Dermis microvascular lymphatic vessel endothelial cell (primary cell): ENCODE measurements at places on chromosomes 4 and X.

DNA sequence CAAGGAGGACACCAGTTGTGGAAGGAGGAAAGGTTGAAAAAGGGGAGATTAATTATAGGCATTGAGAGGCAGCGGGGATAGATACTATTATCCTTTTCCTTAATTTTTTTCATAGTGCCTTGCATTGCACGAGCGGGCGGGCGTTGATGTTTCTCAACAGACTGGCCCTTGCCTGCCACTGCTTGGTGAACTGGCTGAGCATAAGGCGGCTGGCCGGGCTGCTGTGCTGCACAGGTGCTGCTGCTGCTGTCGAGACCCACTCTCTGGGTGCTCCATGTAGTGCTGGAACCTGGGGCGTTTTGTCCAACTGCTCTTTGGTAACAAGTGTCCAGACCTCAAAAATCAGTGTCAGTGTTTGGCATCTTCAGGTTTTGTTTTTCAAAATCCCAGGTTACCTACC lies 83.3 kb upstream of the PAQR3 start:
- DNase-seq = no peak

DNA sequence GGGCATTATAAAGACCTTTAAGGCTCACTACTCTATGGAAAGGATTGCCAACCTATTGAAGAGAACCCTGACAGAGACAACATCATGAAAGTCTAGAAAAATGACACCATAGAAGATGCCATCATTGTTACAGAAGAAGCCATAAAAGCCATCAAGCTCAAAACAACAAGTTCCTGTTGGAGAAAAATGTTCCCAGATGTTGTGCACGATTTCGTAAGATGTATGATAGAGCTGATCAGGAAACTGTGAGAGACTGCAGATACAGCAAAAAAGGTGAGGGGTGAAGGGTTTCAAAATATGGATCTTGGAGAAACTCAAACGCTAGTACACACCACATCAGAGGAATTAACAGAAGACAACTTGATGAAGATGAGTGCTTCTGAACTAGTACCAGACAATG lies 53.3 kb downstream of the WDFY3 start:
- no peak for DNase-seq

DNA sequence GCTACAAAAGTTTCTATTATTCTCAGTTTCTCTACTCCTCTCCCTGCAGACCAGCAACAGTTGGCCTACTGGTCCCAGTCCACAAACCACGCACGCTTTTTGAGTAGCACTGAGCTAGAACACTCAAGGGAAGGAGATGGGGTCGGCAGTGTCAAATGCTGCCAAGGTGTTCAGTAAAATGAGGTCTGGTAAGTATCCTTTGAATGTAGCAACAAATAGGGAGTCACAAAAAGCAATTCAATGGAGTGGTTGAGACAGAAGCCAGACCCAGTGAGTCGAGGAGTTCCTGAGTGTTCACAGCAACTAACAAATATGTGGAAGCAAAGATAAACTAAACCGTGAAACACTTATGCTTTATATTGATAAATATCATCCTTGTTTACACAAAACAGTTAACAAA lies 355.7 kb downstream of the MID1IP1 start:
- no peak for DNase-seq

DNA sequence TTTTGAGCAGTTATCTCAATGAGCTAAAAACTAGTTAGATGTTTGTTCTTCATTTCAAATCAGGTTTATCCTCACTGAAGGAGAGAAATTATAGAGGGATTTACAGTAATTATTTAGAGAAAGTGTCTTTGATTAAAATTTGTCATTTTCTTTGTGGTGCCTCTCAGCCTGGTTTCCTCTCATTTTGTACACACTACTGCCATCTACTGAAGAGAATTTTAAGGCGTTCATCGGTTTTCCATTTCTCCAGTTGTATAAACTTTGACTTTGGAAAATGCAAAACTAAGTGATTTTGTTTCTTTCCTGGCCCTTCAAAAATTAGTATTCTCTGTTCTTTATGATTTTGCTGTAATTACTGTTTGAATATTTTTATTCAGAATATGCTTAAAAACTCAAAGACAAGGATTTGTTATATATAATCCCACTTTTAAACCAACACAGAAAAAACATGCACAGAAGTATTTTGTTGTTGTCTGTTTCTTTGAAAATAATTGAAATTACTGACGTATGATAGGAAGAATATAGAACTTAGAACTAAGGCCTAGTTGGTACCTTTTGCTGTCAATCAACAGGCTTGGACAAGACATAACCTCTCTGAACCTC lies 34.4 kb upstream of the ANXA3 start:
- peak; percentile 38 for DNase-seq

DNA sequence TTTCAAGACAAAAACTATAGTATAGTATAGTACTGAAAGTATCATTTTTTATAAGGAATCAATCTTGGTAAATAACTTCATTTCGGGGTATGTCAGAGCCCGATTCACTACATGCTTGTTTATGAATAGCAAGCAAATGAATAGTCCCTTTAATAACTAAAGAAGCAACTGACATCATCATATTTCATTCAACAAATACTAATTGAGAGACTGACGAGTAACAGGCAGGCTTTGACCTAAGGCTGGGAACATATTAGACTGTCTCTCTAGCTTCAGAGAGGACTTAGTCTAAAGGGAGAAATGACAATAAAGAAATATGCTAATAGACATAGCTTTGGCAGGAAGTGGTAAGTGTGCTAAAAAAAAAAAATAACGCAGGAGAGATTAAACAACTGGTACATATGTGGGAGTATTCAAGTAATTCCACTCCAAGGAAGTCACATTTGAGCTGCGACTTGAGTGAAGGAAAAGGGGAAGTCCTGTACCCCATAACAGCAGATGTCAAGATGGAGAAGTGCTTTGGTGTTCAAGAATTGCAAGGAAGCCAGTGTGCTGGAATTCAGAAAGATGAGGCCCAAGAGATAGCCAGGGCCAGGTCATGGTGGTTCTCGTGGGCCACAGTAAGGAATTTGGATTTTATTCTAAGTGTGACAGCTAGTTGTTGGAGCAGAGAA lies 284.9 kb downstream of the FBXO8 start:
- no peak for DNase-seq

DNA sequence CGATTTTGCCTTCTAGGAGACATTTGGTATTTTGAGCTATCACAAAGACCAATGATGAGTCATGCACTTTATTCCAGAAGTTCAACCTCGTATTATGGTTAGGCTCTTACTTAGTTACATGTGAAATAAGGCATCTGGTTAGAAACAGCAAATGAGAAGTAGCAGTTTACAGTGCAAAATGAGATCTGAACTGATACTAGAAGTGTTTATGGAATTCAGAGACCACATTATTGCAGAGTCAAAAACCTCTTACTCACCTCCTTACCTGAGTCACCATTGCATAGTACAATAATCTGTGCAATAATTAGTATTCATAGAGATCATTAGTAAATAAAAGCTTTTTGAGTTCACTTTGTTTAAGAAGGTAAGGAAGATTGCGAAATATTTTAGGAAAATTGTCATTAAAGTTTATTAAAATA lies 38.7 kb downstream of the SEC24B start:
- DNase-seq = peak; percentile 19

- no peak for DNase-seq
Measured at GRCh38 chr4:118968813-118969212, 80.2 kb downstream of the SYNPO2 start.

DNA sequence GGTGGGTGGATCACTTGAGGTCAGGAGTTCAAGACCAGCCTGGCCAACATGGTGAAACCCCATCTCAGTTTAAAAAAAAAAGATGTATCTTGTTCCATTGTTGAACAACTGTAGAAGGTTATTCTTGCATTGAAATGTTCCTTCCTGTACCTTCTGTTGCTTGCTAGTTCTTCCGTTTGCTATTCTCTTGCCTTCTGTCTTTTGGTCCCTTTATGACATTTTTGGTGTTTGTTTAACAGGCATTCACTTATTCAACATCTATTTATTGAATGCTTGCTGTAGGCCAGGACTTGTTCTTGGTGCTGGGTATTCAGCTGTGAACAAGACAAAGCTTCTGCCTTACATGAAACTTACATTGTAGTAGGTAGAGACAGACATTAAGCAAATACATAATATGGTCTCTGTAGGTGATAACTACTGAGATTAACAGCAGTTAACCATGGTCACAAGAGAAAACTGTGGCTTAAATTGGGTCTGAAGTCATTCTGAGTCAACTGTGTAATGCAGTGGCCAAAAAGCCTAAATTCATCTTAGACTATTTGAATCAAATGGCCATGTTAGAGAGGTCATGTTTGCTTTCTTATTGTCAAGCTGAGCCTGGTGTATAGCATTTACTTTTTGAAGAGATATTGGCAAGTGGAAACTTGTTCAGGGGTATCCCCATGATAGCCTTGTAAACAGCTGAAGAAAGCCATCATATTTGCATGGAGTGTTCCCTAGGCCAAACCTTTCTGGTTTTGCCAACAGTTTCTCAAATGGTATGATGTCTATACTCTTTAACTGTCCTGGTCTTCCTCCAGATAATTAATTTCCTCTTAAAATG lies 35.6 kb downstream of the GAB1 start:
- no peak for DNase-seq
